ENCODE measurements at places on chromosomes 11 and 22.

DNA sequence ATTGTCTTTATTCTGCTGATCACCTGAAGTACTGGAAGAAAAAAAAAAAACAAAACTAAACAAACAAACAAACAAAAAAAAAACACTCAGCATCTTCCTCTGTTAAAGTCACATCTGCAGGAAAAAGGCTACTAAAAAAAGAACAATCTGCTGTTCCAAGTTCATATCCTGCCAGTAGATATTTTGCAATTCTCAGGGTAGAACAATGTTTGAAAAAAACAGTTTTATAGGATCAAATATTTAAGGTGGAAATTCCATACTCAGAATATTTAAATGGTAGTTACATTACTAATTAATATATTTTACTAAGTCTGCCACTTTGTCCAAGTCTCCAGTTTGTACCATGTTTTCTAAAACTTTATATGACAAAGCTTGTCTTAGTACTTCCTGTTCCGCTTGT, 175.2 kb downstream of the SBF2 start:
- no peak for DNase-seq

DNA sequence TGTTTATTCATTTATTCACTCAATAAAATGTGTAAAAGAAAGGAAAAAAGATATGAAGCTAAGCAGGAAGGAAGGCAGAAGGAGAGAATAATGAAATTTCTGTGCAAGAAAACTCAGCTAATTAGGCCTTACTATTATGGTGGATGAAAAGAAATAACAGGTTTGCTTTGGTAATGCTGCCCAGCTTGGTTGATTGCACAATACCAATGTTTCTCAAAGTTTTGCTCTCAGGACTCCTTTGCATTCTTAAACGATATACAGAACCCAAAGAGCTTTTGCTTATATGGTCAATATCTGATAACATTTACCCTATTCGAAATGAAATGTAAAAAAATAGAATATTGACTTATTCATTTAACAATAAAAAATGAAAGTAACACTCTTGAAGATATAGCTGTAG, 7.3 kb upstream of the CTSC start:
- no peak for DNase-seq

DNA sequence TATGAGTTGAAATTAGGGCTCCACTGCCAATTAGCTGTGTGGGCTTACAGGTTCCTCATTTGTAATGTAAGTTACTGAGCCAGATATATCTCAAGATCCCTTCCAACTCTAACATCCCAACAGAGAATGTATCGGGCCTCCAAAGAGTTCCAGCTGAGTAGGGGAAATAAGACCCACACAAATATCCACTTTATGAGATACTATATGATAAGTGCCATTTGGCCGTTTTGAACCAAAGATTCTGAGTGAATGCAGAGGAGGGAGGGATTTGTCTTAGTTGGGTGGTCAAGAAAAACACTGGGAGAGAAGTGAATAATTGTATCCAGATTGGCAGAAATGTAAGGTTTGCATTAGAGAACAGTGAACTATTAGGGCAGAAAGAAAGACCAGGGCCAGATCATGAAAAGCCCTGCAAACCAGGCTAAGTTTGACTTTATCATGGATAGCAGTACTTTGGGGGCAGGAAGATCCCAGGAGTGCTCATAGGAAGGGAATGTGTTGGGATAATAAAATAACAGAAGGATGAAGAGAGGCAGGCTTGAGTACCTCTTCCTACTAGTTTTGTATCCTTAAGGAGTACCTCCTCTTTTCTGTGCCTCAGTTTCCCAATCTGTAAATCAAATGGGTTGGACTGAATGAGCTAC, 63.9 kb downstream of the RPL27A start:
- DNase-seq: no peak

GRCh38 chr11:11842421-11843008, 743 bp downstream of the USP47 start:
- DNase-seq: peak; percentile 54

GRCh38 chr11:132646890-132647289, 885.4 kb downstream of the OPCML start:
- DNase-seq: no peak

GRCh38 chr22:47589271-47590250, 827.1 kb downstream of the TBC1D22A start:
- DNase-seq: no peak

GRCh38 chr11:33028537-33028914, 10.8 kb upstream of the TCP11L1 start:
- no peak for DNase-seq

GRCh38 chr11:74730571-74731260, 510 bp downstream of the CHRDL2 start:
- DNase-seq: peak; percentile 40

- DNase-seq: no peak
Measured at GRCh38 chr11:41118521-41118920, 340.9 kb downstream of the LRRC4C start.

GRCh38 chr11:59755701-59756557, 753 bp downstream of the STX3 start:
- DNase-seq: peak; percentile 62

DNA sequence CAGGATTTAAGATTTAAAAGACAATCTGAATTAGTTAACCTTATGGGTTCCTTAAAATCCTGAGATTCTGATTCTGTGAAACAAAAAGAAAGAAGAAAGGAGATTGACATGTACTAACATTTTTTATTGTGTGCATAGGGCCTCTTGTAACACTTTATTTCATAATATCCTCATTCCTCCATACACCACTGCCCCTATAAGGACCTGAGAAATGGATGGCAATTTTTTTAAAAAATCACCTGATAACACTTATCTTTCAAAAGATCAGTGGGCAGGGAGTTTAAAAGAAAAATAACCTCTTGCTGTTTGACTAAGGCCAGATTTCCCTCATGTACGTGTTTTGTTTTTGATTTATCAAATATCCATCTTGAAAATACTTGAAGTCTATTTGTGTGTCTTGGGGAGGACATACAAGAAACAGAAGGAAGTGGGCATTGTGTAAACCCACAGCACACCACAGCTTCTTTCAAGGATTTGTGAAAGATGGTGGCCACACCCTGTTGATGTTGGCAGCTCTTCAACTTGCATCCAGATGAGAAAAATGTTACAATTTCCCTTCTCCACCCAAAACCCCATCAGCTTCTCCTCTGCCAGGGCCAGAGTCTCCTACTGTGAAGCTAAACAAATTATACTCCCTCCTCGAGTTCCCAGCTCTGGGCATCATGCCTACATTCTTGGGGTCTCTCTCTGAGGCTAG, 35.0 kb upstream of the MPEG1 start:
- DNase-seq: no peak

GRCh38 chr11:107695446-107695845, 16.4 kb downstream of the SLN start:
- DNase-seq: no peak

DNA sequence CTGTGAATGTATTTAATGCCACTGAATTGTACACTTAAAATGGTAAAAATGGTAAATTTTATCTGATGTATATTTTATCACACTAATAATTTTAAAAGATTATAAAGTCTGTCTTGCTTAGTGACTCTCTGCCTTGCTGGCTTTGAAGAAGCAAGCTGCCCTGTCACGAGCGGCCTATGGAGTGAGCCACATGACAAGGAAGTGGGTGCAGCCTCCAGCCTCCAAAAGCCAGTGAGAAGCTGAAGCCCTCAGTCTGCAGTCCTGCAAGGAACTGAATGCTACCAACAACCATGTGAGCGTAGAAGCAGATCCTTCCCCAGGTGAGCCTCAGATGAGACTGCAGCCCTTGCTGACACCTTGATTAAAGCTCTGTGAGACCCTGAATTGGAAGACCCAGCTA, 20.0 kb downstream of the C11orf24 start:
- DNase-seq: no peak

- DNase-seq: no peak
Measured at GRCh38 chr11:86483940-86484794, 109.5 kb downstream of the CCDC81 start.

- peak; percentile 39 for DNase-seq
Measured at GRCh38 chr11:16611401-16611921, 127.0 kb upstream of the C11orf58 start.

DNA sequence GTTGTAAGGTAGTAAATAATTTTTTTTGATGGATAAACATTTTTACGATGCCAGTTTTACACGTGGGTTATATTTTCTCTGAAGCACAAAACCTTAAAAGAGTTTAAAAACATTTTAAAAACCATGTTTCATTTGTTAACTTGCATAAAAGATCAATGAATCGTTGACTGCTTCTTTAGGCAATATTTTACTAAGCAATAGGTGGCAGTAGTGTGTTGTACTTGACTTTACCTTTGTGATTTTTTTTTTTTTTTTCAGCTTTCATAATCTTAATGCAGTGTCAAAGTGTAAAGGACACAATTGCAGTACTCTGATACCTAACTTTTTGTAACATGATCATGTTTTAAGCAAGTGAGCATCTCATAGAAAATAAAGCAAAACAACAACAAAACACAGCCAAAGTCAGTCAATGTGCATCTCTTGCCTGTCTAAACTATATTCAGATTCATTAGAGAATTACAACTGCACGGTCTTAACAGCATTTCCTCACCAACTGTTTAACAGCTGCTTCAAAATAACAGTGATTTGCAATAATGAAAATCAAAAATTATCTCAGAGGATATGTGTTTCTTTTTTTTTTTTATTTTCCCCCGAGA, 27.7 kb downstream of the DNAJC24 start:
- DNase-seq: peak; percentile 25

GRCh38 chr11:119298726-119299125, 18.2 kb downstream of the MCAM start:
- no peak for DNase-seq

- no peak for DNase-seq
Measured at GRCh38 chr11:23620617-23621016, 760.3 kb upstream of the CCDC179 start.

GRCh38 chr22:23536821-23537345, 43.2 kb downstream of the IGLL1 start:
- no peak for DNase-seq

GRCh38 chr22:17910561-17911311, 113.6 kb downstream of the MICAL3 start:
- peak; percentile 68 for DNase-seq

- no peak for DNase-seq
Measured at GRCh38 chr11:86477495-86478155, 102.9 kb downstream of the CCDC81 start.

GRCh38 chr11:113986351-113987140, 11.6 kb downstream of the HTR3A start:
- DNase-seq: no peak

DNA sequence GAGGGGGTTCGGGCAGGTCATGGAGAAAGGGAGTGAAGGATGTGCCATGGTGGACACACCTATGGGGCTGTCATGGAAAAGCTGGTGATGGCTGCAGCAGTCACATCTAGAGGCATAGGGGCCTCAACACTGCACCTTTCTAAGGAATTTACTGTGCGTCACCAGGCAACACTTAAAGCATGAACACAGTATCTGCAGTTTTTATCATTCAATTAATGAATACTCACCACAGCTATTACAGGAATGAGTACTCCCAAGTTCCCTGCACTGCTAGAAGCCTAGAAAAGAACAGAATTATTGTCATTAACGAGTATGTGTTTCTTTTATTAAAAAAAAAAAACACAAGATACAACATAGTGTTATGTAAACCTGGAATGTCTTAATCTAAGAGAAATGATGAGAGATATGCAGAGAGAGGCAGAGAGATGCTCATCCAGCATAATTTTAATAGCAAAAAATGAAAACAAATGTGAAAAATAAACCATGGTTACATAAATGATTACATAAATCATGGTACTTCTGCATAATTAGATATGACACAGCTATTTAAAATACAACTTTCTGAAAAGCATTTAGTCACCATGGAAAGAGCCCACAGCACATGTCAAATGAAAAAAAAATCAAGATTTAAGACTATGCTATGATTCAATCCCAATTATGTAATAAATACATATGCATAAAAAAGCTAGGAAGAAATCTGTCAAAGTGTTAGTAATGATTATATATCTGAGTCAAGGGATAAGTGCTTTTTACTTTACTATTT, 19.2 kb downstream of the SERPIND1 start:
- DNase-seq: no peak

DNA sequence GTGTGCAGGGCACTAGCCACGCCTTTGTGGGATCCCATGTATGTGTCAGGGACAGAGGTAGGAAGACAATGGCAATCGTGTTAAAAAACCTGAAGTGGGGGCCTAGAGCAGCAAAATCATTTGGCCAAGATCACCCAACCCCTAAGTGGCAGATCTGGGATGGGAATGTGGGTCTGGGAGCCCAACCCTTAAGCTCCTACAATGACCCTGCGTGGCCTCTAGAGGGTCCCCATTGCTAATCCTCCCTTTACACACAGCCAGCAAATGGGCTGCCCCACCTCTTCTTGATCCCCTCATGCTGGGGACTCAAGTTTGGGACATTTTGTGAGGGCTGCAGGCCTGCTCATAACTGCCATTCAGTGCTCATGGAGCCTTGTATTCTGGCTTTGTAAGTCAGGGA, 73.2 kb upstream of the SUSD2 start:
- DNase-seq: no peak

DNA sequence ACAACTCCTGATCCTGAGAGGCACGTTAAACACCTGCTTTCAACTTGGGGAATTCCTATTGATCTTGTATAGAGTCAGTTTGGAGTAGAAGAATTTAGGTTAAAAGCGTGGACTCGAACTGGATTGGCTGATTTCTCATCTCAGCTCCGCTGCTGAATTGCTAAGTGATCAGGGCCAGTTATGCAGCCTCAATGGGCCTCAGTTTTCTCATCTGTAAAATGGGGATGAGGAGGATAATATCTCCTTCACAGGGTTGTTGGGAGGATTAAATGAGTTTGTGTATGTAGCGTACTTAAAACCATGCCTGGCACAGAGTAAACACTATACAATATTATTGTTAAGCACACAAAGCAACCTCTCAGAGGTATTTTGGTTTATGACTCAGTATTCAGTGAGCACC, 53.2 kb upstream of the HEPHL1 start:
- DNase-seq: no peak

- peak; percentile 63 for DNase-seq
Measured at GRCh38 chr22:45218976-45219375, 21.7 kb downstream of the KIAA0930 start.

- no peak for DNase-seq
Measured at GRCh38 chr11:64185175-64185692, 737 bp upstream of the STIP1 start.

- no peak for DNase-seq
Measured at GRCh38 chr11:75536786-75537641, 11.3 kb upstream of the GDPD5 start.

DNA sequence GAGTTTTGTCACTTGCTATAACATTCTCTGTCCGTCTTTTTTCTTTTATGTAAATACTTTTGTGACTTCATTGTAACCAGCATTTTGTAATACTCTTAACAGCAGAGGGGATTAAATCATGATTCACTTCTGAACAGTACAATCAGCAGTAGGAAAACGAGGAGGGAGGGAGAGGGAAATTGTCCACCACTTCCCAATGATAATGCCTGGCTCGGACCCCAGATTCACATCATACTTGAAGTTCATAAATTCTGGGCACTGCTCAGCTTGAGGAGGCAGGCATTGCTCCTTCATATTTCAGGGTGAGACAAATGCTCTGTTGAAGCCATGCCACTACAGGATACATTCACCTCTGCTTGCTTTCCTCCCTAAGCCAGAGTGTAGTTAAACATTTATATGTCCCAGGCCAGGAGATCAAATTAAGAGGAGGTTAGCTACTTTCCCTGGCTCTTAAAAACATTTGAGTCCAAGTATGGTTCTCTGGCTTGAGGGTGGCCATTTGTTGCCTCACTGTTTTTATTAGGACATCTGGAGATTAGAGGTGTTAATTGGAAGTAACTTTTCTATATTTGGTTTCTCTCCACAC, 129.0 kb upstream of the LDLRAD3 start:
- DNase-seq: no peak
